ENCODE measurements at places on chromosomes 16 and 17.

DNA sequence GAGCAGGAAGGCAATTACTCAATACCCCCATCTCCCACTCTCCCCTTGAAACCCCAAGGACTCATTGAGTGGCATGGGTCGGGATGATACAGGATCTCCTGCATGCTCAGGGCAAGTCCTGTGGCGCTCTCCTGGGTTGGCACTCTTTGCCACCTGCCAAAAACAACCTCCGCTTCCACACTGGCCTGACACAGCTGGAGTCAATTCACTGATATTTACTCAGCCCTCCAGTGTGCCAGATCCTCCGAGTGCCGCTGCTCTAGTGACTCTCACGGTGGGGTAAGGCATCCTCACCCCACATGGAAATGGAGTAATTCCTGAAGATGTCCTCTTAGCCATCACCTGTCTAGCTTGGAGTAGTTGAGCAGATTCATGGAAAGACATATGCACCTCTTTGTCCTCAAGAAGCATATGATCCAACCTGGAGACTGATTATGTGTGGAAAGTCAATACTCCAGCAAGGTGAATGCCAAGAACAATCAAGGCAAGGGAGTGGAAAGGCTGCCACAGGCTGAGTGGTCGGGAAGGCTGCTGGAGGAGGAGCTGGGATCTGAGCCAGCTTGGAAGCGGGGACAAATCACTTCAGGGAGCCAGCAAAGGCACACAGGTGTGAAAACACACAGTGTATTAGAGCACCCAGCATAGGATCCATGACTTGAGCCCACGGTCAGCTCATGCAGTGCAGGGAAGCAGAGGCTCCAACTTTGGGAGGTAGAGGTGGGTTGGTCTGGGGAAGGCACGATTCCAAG lies 12.6 kb upstream of the GOSR2 start:
- DNase-seq: no peak

DNA sequence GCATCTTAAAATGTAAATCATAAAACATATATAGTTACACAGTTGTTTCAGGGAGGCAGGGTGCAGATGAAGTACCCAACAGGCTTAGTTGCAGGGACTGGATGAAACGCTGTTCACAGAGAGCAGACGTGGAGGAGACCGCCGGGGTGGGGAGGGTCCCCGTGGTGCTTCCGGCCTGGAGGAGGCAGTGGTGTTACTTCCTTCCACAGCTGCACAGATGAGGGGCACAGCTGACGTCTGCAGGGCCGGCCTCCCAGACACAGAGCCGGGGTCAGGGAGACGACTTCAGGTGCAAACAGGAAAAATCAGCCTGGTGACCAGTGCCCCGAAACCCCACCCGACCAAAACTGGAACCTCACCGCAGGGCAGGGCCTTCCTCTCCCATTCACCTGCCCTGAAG lies 17.1 kb downstream of the SPIRE2 start:
- no peak for DNase-seq

GRCh38 chr16:73020409-73020884 lies 27.5 kb downstream of the ZFHX3 start:
- no peak for DNase-seq

- no peak for DNase-seq
These were observed 7.4 kb downstream of the GLIS2 start for GRCh38 chr16:4323071-4323844.

DNA sequence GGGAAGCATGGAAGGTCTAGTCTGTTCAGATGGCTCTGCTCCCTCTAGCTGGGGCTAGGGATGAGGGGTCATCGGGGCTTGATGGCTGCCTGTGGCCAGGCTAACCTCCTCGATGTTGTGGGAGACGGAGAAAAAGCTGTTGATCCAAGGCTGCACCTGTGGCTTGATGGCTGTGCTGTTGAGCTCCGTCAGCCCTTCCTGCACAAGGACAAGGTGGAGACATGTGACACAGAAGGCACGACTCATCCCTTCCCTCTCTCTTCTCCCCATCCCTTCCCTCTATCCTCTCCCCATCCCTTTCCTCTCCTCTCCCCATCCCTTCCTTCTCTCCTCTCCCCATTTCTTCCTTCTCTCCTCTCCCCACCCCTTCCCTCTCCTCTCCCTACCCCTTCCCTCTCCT lies 28.2 kb downstream of the FCSK start:
- DNase-seq: no peak

- no peak for DNase-seq
These were observed 5.7 kb upstream of the HOXB2 start for GRCh38 chr17:48550502-48551213.
